ENCODE measurements at places on chromosomes 7 and 10.

GRCh38 chr7:129076886-129077285 is 22.0 kb upstream of the TNPO3 start:
- DNase-seq: no peak

GRCh38 chr7:16423761-16424160 is 2.4 kb upstream of the CRPPA start:
- no peak for DNase-seq

DNA sequence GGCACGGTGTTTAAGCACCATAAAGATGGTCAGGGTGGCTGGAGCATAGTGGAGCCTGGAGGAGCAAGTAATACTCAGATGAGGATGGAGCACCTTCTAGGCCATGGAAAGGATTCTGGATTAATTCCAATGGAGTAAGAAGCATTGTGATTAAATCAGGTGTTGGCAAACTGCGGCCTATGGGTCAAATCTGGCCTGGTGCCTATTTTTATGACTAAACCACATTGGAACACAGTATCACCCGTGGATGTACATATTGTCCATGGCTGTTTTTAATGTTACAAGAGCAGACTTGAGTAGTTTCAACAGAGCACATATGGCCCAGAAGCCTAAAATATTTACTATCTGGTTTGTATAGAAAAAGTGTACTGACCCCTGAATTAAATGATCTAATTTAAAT is 49.9 kb upstream of the TMEM248 start:
- no peak for DNase-seq

GRCh38 chr7:129279757-129280156 is 54.9 kb downstream of the AHCYL2 start:
- DNase-seq: no peak

GRCh38 chr10:88680958-88681357 is 16.7 kb downstream of the LIPF start:
- peak; percentile 65 for DNase-seq

DNA sequence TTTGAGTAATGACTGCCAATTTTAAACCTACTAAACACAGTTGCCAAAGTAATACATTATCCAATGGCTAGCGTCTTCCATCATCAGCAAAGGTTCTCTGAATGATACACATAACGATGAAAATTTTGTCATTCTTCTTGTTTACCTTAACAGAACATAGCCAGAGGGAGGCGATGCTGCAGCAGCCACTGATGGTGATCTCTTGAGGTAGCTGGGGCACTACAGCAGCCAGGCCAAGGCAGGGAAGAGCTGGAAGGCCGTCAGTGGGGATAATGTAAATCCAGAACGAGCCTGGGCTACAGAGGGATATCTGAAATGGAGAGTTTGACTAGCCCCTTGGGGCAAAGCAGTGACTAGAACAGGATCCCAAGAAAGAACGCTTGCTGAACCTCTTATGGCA is 38.8 kb downstream of the PRPS1L1 start:
- no peak for DNase-seq

GRCh38 chr7:3380886-3381685 is 80.0 kb downstream of the SDK1 start:
- no peak for DNase-seq

DNA sequence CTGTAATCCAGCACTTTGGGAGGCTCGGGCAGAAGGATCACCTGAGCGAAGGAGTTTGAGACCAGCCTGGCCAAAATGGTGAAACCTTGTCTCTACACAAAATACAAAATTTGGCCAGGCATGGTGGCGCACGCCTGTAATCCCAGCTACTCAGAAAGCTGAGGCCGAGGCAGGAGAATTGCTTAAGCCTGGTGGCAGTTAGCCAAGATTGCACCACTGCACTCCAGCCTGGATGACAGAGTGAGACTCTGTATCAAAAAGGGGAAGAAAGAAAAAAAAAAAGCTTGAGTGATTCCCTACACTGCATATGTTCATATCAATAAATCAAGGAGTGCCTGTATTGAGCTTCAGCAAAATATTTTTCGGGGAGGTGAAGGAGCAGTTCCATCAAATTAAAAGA is 45.8 kb upstream of the SRRM3 start:
- peak; percentile 14 for DNase-seq

DNA sequence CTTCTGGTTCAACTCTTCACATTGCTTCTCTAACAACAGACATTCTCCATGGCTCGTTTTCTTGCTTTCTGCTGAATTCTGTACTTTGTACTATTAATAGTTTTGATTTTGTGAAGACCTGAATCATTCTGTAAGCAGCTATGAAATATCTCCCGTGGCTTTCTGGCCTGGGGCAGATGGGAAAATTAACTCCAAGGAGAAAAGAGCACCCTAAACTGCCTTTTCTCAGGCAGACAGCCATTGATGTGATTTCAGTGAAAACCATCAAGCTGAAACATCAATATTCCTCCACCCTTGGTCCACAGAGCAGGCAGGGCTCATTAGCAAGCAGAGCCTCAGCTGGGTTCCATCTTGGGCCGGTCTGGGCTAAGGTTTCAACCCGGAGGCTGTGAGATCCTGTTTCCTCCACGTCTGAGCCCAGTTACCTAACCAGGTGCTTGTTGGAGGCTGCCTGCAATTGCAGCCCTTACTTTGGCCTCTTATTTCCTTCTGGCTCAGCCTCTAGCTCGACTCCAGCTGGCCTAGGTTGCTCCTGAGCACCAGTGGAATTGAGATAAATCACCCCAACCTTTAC is 21.1 kb upstream of the EZH2 start:
- DNase-seq: no peak

DNA sequence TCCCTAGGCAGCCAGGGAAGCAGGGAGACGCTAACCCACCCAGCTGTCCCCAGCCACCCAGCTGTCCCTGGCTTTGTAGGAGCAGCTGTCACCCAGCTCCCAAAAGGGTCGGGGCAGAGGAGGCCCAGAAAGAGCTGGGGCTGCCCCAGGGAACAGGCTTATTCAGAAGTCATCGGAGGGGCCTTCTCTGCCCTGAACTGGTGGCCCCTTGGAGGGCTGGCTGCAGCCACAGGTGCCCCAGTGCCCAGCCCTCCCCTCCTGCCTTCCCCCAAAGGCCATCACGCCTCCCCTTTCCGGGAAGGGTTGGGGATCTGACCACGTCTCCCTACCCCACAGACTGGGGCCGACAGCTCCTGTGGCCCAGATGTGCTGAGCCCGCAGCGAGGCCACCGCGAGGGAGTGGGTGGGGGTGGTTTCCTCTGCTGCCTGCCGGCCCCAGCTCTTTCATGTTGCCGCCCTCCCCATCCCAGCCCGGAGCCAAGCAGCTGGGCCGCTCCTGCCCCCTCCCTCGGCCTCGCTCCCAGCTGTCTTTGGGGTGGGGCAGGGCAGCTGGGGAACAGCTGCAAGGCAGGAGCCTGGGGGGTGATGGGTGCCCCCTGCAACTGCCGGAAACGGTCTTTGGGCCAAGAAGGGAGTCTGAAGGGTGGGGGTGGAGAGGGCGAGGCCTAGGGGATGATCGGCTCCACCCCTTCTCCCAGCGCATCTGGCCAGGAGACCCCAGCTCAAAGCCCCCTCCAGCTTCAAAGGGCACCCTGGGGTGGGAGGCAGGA is 16.8 kb downstream of the TRIM8 start:
- no peak for DNase-seq

DNA sequence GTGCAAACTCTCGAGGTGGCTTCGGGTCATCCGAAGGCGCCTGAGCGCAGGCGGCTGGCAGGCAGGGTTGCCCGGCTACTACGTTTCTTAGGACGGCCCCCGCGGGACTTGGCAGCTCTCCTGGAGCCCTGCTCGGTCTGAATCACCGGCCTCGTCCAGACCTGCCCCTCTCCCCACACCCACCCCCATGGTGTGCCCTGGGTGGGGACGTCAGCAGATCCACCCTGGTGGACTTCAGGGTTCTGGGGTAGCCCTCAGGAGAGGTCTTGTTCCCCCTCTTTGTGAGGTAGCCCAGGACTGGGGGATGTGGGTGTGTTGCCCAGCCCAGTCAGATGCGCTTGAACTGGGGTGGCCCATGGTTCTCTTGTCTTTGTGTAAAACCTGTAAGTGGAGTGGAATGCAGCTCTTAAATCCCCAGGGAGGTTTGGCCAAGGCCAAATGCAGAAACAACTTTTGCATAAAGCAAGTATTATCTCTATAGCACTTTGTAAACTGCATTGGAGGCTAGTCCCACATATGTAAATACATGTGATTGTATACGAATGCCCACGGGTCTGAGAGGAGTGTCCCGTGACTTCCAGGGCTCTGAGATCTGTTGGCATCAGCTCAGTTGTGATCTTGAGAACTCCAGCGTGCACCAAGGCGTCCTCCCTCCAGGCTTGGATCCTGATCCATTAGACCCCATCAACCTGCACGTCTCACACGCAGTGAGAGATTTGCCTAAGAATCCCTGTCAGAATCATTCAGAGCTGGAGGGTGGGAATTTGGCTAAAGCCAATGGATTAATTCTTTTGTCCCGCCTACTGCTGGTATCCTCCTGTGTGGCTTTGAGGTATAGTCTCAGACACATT is 1.8 kb downstream of the PFKFB3 start:
- peak; percentile 80 for DNase-seq

- no peak for DNase-seq
These were observed 14.6 kb downstream of the WBP1L start for GRCh38 chr10:102758240-102758932.

DNA sequence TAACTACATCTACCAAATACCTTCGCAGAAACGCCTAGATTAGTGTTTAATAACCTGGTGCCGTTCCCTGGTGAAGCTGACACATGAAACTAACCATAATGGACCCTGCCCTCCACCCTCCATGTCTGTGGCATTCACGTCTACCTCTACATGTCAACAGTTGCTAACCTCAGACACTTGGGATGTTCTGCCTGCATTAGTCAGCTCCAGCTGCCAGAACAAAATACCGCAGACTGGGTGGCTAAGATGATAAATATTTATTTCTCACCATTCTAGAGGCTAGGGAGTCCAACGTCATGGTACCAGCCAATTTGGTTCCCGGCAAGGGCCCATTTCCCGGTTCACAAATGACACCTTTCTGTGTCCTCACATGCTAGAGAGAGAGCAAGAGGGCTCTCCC is 118.5 kb upstream of the CHST15 start:
- DNase-seq: peak; percentile 73

GRCh38 chr7:30877015-30877769 is 34.5 kb upstream of the AQP1 start:
- no peak for DNase-seq

DNA sequence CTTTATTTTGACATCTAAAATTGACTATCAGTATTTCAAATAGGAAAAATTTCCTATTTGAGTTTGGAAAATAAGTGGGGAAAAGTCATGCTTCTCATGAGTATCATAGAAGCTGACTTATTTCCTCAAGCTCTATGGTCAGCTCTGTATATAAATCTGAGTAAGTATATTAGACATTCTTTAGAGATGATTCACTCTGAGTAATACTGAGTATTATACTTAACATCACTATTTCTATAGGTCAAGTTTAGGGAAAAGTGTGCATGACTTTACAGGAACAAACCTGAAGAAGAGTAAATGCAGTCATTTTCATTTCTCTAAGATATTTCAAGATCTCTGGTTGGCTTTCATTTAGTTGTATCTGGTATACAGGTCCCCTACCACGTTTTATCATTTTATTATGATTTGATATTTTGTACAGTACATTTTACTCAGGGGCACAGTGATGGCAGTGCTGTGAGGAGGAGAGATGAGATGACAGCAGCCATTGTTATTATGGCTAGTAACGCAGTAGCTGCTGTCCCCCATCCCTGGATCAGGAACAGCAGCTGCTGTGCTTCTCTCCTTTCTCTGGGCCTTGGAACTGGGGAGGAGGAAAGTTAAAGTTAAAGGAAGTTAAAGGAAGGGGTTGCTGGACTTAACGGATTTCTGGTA is 15.2 kb downstream of the SND1 start:
- peak; percentile 97 for DNase-seq

DNA sequence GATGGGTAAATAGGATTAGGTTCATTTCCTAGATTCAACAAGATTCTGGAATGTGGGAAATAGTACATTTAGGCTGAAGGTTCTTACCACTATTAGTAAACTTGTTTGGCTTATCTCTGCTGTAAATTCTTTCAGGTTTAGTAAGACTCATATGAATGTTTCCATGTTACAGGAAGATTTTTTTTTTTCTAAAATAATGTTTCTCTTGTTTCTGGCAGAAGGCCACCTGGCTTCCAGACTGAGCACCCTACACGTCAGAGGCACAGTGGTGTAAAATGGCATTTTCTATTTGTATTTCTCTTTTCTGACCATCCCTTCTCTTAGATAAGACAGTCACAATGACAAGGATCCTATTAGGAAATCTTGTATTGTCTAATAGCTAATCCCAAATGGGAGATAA is 22.7 kb upstream of the AASS start:
- DNase-seq: peak; percentile 59

GRCh38 chr10:114042895-114043531 is 653 bp upstream of the ADRB1 start:
- peak; percentile 50 for DNase-seq

DNA sequence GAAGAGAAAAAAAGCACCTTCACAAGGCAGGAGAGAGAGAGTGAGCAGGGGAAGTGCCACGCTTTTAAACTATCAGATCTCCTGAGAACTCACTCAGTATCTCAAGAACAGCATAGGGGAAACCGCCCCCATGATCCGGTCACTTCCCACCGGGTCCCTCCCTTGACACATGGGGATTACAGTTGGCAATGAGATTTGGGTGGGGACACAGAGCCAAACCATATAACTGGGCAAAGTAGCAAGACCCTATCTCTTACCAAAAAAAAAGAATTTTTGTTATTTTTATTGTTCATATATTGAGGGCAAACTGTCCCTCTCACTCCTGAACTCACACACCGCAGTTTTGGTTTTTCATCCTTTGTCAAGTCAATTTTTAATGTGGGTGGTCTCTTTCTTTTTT is 18.2 kb upstream of the ZRANB1 start:
- DNase-seq: no peak

- peak; percentile 96 for DNase-seq
These were observed 104.7 kb upstream of the ARMC3 start for GRCh38 chr10:22823109-22823508.

- no peak for DNase-seq
These were observed 8.9 kb downstream of the AGFG2 start for GRCh38 chr7:100547872-100548271.

GRCh38 chr10:12785415-12785831 is 216.1 kb downstream of the CCDC3 start:
- DNase-seq: no peak

GRCh38 chr7:107450970-107451369 is 18.9 kb upstream of the GPR22 start:
- DNase-seq: no peak

- DNase-seq: no peak
These were observed 48.8 kb upstream of the SAMD8 start for GRCh38 chr10:75062506-75063299.

DNA sequence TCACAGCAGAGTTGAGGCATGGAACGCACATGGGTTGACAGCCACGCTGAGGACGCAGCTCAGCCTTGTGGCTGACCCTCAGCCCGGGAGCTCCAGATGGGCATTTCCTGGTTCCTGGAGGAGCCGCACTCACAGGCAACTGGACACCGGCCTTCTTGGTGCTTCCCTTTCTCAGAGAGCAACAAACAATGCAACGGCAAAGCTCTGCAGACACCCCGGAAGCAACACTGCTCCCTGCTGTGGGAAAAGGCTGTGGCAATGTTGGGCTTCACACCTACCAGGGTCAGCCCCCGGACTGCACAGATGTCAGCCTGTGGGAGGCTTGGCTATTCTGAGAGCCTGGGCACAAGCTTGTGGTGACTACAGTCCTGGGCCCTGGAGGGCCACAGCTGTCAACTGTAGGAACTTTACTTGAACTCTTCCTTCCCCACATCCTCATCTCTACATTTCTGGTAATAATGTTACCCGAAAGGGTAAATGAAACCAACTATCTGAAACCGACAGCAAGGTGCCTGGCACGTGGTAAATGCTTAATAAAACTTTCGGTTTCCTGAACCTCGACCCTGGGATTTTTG is 597.5 kb upstream of the MKI67 start:
- no peak for DNase-seq

- DNase-seq: peak; percentile 29
These were observed at the start of gene ELFN1 for GRCh38 chr7:1669954-1670893. Gene ELFN1, plus strand, starts transcription at chr7:1670277. Its CDS starts 74,320 bp downstream, at chr7:1744597.

Measured in ELR (cell line).